Cerebellar nuclear complex (tissue), 1 donor: ENCODE measurements at places on chromosomes 7 and 10.

DNA sequence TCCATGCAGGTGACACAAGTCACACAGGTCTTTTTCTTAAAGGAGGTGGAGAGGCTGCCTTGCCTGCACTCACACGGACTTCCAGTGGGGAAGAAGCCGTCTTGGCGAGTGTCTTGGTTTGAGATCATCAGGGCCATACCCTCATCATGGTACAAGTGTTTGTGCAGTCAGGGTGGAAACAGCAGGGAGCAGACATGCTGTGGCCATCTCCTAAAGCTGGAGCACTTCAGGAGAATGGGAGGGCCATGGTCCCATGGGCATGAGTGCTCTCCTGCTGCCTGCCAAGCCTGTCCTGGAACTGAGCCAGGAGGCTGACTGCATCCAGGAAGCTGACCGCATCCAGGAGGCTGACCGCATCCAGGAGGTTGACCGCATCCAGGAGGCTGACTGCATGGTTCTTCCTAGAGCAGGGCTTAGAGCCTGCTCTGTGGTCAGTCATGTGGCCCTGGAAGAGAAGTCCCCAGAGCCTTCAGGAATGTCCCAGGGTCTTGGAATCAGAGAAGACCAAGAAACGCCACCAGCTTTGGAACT is 98.4 kb downstream of the ADARB2 start:
- DNase-seq = no peak

GRCh38 chr7:148204639-148205304 is 385.8 kb upstream of the C7orf33 start:
- no peak for DNase-seq

- no peak for DNase-seq
Measured at GRCh38 chr10:48609441-48609840, 4.6 kb upstream of the ARHGAP22 start.

GRCh38 chr10:86971232-86971991 is 3.1 kb downstream of the ADIRF start:
- no peak for DNase-seq

GRCh38 chr7:151139791-151140190 is 27.7 kb downstream of the GBX1 start:
- DNase-seq = no peak

- DNase-seq = no peak
Measured at GRCh38 chr7:78178319-78178718, 379.7 kb downstream of the PHTF2 start.

GRCh38 chr10:22676435-22676834 is 37.9 kb downstream of the PIP4K2A start:
- no peak for DNase-seq

DNA sequence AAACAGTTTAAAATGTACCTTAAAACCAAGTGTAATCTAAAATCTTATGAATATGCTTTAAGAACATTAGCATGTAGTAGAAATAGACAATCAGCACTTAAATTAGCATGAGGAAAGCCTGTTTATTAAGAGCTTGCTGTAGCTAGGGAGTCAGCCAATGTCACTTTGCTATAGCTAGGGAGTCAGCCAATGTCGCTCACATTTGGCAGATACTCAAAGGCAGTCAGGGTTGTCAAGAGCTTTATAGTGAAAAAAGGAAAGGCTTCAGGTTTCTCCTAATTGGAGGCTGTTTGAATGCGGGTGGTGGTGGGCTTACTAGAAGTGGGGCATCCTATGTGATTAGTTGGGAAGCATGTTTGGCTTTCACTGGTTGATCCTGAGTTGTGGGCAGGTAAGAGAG is 226.2 kb upstream of the DGKB start:
- no peak for DNase-seq

DNA sequence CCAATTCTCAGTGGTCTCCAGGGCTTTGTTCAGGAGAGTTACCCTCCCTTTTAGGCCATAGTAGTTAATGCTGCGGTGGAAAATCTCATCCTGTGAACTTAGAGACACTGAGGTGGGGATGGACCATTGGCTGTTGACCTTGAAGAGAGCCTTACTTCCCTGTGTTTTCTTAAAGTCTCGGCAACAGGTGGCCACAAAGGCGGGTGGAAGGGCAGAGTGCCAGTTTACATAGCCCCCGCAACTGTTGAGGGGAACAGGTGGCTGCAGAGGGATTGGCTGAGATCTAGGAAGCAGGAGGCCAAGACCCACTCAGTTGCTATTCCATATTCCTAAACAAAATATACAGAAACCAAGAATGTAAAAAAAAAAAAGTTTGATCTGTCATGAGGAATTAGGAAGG is 160.6 kb downstream of the ST7 start:
- no peak for DNase-seq

DNA sequence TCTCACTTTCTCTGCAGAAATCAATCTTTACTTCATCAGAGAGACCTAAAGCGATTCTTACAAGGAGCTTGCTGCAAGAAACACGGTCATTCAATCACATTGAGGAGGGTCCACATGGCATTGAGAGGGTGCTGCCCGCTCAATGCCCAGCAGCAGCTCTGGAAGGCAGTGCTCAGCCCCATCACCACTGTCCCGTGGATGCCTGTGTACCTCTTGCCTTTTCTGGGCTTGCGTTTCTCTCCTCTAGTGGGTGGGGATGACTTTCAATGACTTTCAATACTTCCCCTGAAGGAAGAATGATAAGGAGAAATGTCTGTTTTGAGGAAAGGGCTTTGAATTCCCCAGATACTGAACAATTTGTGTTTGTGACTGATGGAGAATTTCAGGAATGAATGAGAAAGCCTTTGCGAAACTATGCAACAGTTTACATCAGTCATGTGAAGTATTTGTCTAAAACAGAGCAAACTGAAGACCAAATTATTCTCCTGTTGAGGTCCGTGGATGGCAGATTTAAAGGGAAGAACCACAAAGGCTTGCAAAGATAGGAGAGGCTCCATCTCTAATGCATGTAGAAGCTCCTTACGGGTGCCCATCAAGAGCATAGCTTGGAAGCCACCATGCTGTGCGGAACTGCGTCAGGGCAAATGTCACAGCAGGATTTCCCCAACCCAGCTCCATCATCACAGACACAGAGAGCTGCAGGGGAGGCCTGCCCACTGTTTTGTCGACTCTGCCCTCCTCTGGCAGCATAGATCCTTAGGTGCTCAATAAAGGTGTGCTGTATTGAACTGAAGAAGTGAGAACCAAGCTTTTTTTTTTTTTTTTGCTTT is 6.6 kb upstream of the ZNF22 start:
- no peak for DNase-seq

GRCh38 chr7:83077328-83077727 is 85.4 kb downstream of the PCLO start:
- DNase-seq = no peak

DNA sequence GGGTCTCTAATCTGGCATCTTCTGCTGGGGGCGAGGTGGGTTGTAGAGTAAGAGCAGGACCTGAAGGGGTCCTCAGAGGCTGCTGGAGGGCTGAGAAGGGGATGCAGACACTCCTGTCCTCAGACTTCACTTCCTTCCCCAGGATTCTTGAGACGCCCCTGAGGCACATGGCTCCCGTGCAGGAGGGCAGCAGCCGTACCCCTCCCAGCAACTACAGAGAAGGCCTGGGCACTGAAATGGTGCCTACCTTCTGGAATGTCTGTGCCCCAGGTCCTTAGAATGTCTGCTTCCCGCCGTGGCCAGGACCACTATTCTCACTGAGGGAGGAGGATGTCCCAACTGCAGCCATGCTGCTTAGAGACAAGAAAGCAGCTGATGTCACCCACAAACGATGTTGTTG is 52.0 kb downstream of the VWA2 start:
- no peak for DNase-seq
